ENCODE measurements at places on chromosomes 1 and 21.
A peak's percentile ranks its signal among the peaks of the same experiment; 100 is the strongest.

DNA sequence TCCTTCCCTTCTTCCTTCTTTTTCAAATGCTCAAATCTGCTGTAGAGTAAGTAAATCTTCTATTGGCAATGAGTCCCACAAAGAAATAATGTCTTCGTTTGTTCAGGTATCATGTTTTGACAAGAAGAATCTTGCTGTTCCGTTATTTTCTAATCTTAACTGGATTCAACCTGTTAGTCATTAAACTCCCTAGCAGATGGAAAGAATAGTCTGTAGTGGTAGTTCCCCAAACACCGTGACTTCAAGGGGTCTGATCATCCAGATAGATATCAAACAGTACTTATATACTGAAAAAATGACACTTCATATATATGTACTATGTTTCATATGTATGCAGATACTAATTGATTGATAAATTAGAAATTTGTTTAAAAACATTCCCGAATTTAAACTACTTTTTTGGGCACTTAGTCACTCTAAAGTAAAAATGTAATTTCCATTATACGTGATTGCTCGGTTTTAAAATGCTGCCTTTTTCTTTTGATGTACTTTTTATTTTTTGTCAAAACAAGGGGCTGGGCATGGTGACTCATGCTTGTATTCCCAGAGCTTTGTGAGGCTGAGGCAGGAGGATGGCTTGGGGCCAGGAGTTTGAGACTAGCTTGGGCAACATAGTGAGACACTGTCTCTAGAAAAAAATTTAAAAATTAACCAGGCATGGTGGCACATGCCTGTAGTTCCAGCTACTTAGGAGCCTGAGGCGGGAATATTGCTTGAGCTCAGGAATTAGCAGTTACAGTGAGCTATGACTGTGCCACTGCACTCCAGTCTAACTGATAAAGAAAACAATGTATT, 335.7 kb upstream of the SNX7 start:
- no peak for DNase-seq

DNA sequence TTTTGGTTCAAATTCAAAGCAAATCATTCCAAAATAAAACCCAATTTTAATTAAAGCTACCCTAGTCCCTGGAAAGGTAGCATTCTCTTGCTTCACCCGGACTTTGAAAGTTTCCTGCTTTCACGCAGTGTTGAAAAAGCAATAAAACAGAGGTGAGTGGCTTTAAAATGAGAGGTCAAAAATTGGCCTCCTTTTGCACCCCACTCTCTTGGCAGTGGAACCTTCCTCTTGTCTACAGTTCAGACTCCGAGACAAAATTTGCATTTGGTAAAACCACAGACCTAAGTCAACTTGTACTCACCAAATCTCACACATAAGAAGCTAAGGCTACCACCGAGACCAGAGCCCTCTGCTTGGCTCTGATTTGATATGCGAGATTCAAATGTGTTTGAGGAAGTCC, 252.7 kb downstream of the TTLL7 start:
- no peak for DNase-seq

DNA sequence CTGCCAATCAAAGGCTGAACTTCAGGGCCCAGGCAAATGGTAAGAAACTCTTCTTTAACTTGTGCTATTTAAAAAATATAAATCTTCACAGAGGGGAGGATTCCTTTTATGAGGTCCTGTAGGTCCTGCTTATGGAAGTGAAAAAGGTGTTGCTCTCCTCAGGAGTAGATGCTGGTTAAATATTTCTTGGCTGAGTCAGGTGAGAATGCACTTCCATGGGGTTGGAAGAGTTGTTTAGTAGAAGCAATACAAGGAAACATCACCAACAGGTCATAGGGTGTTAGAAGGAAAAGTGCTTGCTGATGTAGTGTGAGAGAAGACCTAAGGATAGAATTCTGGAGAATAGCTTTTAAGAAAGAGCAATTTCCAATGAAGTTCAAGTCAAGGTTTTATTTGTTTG, 42.2 kb upstream of the ATP1A1 start:
- DNase-seq: no peak

DNA sequence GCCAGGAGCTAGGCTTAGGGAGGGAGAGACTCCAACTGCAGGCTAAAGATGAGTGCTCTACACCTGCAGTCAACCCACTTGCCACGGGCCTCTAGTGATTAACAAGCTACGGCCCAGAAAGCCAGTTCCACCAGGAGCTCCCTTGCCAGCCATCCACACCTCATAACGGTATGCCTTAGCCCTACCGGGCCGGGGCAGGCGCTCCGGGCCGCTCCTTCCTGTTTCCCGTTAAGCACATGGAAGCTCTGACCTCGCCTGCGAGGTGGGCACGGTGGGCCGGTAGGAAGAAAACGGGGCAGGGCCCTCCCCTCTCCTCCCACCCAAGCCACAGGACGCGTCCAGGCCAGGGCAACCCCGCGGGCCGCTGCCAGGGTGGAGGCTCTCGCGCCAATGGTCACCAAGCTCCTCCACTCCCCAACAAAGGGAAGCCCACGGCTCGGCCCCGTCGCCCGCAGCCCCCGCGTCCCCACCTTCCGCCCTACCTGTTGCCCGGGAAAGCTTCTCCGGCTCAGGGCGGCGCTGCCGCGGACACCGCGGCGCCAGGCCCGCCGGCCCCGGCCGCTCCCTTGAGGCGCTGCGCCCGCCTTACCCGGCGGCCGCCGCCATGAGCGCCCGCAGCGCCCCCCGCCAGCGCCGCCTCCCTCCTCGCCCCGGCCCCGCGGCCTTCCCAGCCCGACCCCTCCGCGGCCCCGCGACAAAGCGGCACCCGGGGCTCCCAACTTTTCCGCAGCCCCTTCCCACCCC, 627 bp downstream of the CERS2 start:
- peak; percentile 23 for DNase-seq

DNA sequence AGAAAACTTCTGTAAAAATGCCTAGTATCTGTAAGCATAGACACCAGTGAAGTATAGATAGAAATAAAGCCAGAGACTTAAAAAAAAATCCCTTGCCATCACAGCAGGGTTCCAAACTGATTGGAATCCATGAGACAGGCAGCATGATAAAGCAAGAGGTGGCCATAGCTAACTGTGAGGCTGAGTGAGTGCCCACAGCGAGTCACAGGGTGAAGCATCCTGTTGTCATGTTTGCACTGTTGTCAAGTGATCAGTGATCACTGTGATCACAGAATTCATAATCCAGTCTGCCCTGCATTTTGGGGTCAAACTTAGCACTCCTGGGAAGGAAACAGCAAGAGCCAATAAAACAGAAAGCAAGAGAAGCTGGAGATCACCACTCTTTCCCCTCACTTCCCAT, 33.3 kb downstream of the LRRC8B start:
- no peak for DNase-seq

GRCh38 chr1:185338719-185339622, 21.9 kb upstream of the IVNS1ABP start:
- peak; percentile 92 for DNase-seq

DNA sequence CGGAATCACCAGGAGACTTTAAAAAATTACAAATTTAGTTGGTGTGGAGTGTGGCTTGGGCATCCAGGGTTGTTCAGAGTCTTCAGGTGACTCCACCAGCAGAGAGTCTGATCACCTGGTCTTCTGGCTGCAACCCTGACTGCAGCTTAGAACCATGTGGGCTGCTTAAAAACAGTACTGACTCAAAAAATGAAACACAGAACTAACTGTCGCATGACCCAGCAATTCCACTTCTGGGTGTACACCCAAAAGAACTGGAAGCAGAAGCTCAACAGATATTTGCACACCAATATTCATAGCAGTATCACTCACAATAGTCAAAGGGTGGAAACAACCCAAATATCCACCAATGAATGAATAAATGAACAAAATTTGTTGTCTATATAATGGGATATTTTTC, 17.3 kb downstream of the TLR5 start:
- no peak for DNase-seq

GRCh38 chr1:33140153-33141149, 41.4 kb downstream of the TRIM62 start:
- no peak for DNase-seq

- no peak for DNase-seq
Measured at GRCh38 chr1:204495078-204495753, 611 bp upstream of the PIK3C2B start.

GRCh38 chr1:240575981-240576662, 35.8 kb downstream of the GREM2 start:
- DNase-seq: peak; percentile 40

DNA sequence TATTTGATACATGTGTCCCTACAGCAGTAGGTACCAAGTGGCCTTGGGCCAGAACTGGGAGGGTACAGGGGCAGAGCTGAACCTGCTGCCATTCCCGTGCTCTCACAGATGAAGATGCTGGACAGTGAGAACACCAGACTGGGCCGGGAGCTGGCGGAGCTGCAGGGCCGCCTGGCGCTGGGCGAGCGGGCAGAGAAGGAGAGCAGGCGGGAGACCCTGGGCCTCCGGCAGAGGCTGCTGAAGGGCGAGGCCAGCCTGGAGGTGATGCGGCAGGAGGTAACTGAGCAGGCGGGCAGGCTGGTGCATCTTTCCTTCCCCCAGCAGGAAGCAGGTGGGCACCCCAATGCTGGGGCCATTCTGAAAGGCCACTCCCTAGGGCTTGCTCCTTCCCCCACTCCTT, 21.9 kb downstream of the MFAP2 start:
- DNase-seq: no peak

DNA sequence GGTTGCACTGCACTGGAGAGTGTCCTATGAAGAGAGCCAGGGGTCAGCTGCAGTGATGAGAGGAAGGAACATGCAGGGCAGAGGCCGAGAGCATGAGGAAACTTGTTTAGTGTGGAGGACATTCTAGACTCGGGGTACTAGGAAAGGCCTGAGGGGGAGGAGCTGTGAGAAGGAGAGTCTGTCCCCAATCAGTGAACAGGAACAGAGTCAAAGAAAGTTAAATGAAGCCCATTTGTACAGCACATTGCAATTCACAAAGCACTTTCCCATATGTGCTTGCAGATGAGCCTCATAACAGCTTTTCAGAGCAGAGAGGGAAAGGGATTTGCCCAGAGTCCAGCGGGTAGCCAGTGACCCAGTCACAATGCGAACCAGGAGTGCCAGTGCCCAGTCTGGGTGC, 83.4 kb downstream of the NAV1 start:
- DNase-seq: no peak

- peak; percentile 69 for DNase-seq
Measured at GRCh38 chr1:244833734-244834542, 1.5 kb upstream of the COX20 start.

- no peak for DNase-seq
Measured at GRCh38 chr1:174584071-174584470, 136.3 kb downstream of the GPR52 start.

- no peak for DNase-seq
Measured at GRCh38 chr1:214425716-214426425, 125.5 kb downstream of the PTPN14 start.

DNA sequence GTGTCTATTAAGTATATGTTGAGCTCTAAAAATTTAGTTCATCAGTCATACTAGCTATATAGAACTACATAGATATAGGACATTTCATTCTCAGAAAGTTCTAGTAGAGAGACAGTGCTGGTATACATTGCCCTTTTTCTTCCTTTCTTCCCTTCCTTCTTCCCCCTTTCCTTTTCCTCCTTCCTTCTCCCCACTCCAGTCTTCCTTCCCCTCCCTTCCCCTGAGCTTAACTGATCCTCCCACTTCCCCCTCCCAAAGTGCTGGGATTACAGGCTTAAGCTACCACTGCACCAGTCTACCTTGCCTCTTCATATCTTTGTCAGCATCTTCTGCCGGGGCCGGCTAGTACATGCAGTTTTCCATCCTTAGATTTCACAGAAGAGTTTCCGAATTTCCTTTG, 12.1 kb downstream of the THRAP3 start:
- DNase-seq: no peak

DNA sequence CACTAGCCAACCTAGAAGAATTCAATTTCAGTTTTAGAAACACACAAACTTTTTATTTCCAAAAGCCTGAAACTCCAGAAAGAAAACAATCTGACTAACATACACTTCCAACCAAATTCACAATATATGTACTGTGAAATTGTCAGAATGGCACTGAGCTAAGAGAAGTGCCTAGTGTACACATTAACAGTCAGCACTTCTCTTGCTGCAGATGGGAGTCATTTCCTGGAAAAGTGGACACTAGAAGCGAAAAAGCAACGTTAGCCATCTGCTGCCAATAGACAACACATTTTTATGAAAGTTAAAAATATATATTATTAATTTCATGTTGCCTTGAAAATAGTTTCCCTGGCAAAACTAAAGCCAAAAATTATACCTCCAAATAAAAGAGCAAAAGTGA, 66.1 kb downstream of the EPS15 start:
- DNase-seq: no peak

GRCh38 chr1:28056129-28056925, 32.1 kb downstream of the EYA3 start:
- no peak for DNase-seq

- DNase-seq: no peak
Measured at GRCh38 chr21:43280949-43281633, 112.3 kb downstream of the CRYAA start.

DNA sequence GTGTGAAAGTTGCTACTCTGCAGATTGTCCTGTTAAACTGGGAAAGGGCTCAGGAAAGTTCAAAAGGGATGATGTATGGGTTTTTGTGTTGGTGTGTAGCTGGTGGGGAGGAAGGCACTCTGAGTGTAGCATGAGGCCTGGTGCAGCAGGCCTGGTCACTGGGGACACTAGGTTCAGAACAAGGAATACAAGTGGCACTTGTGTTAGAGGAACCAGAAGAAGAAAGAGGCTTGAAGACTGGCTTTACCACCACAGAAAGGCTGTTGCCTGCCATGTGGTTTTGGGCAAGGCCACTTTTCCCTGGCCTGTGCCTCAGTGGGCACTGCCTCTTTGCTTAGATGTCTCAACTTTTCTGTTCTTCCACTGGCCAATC, 122.8 kb downstream of the NOS1AP start:
- no peak for DNase-seq

GRCh38 chr1:116852910-116853309, 56.8 kb upstream of the PTGFRN start:
- DNase-seq: no peak

DNA sequence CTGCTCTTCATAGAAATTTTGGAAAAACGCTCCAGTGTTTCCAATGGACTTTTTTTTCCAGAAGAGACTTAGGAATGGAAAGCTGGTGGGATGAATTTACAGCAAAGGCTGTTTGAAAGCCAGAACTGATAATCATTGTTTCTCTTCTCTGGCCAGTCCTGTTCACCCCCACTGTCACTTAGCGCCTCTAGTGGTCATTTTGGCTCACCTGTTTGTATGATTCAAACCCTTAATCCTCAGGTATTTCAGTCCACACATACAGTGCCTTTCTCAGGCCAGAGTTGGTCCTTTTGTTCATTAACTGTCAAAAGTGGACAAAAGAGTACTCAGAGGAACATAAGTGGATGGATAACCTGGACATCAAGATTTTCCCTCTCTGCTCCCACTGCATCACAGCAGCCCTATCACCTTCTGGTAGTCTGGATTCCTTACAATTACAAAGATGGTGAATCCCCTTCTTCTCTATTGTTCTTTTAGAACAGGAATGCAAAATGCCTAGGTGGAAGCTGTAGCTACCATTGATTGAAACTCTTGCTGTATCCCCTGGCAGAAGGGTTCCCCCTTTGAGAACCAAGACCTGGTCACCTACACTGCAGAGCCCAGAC, 177.6 kb upstream of the OLFM3 start:
- peak; percentile 21 for DNase-seq
